Muscle of back (tissue), 13 donors: ENCODE measurements at places on chromosomes 7 and 10.

GRCh38 chr7:101410743-101411507, 48.2 kb downstream of the COL26A1 start:
- peak; percentile 62 for DNase-seq

DNA sequence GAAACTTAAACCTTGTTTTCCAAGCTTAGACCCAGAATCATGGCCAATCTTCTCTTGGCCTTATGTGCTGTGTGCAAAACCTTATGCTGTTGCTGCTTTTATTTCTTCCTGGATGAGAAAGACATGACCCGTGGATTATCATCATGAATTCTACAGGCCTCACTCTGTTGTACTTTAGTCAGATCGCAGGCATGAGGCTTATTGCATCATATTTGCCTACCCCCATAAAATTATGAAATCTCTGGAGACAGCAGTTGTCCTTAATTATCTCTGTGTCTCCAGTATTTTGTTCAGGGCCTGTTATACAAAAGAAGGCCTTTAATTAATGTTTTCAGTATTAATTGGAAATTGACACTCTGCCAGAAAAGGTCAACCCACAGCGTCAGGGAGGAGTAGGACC, 71.6 kb downstream of the PLCE1 start:
- DNase-seq = no peak

DNA sequence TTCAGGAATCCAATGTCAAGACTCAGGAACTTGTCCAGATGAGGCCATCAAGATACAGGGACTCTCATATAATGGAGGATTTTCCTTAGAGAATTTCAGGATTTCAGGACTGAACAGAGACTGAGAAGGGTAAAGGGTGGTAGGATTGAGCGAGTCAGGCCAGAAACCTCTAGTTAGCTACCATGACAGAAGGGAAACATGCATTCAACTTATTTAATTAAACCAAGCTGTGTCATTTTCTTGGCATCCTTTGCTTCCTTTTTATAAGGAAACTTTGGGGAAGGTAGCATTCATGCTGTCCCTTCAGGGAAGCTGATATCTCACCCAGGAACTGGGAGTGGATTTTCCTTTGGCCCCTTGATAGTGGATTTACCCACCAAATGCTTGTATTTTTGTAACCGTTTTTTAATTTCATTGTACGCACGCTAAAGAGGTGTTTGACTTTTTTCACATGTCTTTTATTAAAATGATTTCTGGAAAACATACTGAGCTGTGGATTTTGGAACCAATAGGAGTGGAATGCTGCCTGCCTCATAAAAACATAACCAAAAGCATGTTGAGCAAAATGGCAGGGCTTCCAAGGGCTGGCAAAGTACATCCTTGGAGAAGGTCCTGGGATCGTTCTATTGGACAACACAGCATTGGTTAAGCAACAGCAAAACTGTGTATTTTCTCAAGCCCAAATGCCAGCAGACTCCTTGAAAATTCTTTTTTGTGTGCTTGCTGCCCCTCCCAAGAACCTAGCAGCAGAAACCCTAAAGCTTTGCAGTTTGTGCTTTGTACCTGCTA, 104.5 kb downstream of the CXCL12 start:
- no peak for DNase-seq

DNA sequence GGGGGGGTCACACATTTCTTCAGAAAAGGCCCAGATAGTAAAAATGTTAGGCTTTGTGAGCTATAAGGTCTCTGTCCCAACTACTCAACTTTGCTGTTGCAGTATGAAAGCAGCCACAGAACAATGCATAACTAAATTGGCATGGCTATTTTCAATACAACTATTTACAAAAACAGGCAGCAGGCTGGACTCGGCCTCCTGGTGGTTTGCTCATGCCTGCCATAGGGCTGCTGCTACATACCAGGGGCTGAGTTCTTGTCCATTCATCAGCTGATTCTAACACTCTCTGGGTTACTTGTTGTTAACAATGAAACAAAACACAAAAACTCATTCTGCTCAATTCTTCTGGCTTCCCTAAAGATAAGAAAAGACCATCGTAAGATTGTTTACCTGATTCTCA, 109.4 kb upstream of the ADAM12 start:
- no peak for DNase-seq

GRCh38 chr10:68560186-68560942, at the start of gene TET1:
TET1 (plus strand) TSS chr10:68560337; CDS start chr10:68572339, 12,002 bp downstream.
- DNase-seq = peak; percentile 74

GRCh38 chr10:79435271-79436065, 10.0 kb downstream of the ZCCHC24 start:
- DNase-seq = no peak

GRCh38 chr7:28481091-28481926, 69.0 kb downstream of the CREB5 start:
- DNase-seq = peak; percentile 28

GRCh38 chr10:29636178-29636577, 1.4 kb upstream of the SVIL start:
- peak; percentile 60 for DNase-seq

GRCh38 chr10:28386503-28386868, 83.6 kb upstream of the MPP7 start:
- no peak for DNase-seq

DNA sequence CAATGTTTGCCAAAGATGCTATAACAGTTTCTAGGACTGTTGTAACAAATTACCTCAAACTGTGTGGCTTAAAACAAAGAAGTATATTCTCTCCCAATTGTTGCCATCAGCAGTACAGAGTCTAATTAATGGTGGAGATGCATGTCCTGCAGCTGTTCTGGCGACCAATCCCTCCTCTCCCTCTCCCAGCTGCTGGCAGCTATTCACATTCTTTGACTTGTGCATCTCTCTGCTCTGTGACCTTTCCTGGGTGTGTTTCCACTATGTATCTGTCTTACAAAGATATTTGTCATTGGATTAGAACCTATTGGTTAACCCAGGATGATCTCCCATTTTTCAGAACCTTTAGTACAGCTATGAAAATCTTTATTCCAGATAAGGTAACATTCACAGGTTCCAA, 561.7 kb upstream of the POM121L12 start:
- peak; percentile 79 for DNase-seq
